ENCODE measurements at places on chromosomes 2 and 18.

DNA sequence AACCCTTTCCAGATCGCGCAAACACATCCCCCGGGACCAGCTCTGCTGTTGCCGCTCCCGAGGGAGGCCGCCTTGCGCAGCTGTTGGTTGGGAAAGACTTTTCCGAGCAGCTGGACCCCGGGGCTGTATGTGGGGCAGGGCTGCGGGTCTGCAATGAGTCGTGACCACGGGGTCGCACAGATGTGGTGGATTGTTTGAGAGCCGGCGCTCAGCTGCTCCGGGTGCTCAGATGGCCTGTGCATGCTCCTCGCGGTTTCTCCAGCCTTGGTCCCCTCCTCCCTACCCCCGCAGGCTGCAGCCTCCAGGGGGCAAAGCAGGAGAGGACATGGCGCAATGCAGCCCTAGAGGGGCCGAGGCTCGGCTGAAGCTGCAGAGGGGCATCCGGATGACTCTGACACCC is 105.2 kb upstream of the OTOS start:
- no peak for DNase-seq

DNA sequence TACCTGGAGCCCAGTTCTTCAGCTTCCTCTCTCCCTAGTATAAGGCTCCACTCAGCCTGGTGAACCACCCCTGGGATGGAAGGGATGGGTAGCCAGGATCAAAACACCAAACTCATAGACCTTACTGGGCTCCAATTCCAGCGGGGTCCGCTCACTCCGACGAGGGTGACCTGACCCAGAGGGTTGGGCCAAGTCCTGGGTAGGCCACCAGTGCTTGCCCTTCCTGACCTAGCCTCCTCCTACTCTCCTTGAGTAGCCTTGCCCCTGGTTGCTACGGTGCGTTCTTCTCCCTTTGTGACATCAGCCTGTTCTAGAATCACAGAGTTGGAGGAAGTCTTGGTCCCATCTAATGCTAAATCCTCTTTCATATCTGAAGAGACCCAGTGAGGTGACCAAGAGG is 537 bp upstream of the STAT4 start:
- DNase-seq = no peak

GRCh38 chr18:63004466-63005089 is 289.2 kb downstream of the PHLPP1 start:
- no peak for DNase-seq

DNA sequence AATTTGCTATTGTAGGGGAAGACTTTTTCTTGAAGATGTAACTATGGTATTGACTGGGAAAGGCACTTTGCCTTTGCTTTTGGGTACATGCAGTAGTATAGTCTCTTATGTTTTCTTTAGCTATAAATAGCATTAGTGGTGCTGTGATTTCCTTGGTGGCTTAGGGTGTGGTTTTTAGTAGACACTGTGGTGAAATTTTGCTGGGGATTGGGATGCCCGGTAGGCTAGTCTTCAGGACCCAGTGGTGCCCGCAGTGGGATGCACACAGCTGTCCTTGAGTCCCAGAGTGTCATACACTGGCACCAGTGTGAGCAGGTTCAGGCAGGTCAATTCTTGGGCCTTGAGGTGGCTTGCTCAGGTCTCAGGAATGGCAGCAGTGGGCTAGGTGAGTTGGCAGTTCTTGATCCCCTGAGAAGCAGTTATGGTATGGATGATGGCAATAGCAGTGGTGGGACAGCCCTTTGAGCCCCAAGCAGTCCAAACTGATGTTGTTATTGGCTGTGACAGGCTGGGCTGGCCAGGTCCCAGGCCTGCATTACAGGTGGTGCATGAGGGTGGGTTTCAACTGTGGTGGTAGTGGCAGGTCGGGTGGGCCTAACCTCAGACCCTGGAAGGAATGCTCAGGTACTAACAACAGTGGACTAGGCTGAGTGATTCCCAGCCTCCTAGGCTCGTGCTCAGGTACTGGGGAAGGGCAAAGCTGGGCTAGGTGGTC is 124.3 kb downstream of the XRCC5 start:
- DNase-seq = no peak

DNA sequence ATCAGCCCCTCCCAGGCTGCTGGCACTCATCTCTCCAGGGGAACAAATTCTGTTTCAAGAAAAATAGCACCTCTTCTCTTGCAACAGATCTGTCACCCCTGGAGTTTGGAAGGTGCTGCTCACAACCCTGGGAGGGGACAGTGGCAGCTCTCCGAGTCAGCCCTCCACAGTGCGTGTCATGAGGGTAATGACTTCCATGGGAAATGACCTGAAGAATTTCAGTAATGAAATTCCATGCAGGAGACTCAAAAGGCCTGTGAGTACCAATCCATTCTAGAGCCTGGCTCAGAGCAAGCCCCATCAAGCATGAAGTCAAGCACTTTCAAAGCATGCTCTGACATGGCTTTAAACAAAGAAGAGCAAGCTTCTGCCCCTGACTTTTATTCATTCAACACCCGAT is 276.3 kb upstream of the PARD3B start:
- no peak for DNase-seq

DNA sequence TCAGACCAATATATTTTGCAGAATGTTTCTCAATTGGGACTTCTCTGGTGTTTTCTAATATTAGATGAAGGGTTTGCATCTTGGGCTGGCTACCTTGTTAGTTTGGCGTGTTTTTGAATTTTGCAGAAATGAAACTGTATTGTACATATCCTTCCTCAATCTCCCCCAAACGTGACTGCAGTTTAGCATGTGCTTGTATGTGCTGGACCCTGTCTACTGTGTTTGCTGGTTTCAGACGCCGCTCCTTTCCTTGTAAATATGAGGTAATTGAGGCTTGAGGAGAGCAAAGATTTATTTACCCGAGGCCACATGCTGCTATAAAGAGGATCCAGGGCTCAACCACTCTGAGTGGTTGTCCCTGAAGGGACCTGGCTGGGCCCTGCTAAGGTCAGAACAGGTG is 57.2 kb downstream of the NGEF start:
- no peak for DNase-seq

GRCh38 chr2:148604927-148605326 is 39.6 kb upstream of the EPC2 start:
- no peak for DNase-seq

DNA sequence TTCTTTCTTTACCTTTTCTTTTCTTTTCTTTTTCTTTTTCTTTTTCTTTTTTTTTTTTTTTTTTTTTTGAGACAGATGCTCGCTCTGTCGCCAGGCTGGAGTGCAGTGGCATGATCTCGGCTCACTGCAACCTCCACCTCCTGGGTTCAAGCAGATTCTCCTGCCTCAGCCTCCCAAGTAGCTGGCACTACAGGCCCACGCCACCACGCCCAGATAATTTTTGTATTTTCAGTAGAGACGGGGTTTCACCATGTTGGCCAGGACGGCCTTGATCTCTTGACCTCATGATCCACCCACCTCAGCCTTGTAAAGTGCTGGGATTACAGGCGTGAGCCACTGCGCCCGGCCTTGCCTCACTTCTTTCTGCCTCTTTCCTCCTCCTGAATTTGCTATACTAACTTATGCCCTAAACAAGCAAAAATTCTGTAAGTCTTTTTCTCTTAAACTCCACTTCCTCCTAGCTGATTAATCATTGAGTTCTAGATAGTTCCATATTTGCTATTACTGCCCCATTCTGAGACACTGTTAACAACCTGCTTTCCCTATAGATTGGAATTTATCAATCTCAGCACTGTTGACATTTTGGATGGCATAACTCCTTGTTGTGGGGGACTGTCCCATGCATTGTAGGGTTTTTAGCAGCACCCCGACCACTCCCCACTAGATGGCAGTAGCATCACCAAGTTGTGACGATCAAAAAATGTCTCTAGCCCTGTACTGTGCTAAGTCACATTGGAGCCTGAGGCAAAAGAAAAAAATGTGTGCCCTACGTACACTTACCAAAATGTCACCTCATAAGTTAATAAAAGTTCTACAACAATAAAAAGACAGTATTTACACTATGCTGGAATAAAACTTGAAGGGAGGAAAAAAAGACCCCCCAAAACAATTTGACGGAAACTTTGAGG is 16.4 kb upstream of the THADA start:
- no peak for DNase-seq

DNA sequence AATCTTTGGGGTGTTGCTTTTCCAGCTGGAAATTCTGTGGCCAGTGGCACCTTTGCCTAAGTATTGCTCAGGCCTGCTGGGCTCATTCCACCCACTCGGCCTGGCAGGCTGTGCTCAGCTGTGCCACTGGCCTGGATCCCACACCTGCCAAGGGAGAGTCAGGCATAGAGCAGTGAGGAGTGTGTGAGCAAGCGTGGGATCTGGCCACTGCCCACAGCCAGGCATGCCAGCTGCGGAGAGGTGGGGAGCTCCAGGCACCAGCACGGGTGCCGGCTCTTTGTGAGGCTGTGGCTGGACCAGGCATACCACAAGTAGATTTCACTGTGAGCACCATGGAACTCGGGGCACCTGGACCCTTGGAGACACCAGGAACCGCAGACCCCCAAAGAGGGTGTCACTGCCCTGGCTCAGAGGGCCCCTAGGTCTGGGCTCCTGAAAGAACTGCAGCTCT is 118.1 kb upstream of the MAP2 start:
- DNase-seq = no peak

- DNase-seq = peak; percentile 15
Observed at GRCh38 chr18:33231474-33232317, 208.8 kb downstream of the CCDC178 start.

GRCh38 chr18:6370886-6371635 is 43.6 kb downstream of the L3MBTL4 start:
- DNase-seq = no peak

GRCh38 chr2:27796791-27797765 is 25.6 kb downstream of the MRPL33 start:
- DNase-seq = no peak

DNA sequence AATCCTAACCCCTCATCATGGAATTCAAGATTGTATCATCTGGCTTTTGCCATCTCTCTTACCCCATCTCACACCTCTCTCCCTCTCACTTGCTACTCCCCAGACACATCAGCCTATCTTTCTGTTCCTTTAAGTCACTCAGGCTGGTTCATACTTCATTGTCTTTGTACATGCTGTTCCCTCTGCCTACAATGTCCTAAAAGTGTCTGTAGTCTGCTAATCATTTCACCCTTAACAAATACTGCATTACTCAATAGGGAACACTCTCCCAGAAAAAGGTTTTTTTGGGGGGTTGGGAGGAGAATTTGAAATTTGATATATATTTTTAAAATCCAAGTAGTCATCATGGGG is 146.2 kb upstream of the KLF7 start:
- DNase-seq = no peak

DNA sequence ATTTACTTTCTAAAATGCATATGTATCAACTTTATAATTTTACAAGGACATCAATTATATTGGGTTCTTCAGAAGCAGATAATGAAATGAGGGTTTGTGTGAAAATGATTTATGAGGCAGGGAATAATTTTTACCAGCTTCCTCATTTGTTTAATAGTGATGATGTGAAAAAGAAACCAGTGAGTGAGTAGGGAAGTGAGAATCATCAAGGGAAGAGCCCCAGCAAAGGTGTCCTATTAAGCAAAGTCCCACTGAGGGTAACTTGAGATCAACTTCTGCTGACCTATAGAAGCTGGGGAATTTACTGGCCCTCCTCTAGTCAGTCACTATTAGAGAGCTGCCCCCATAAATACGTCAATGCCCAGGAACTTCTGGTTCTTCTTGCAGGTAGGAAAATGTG is 266.8 kb upstream of the LYPD1 start:
- DNase-seq = no peak

GRCh38 chr2:157307021-157307420 is 18.6 kb downstream of the ERMN start:
- no peak for DNase-seq

- no peak for DNase-seq
Observed at GRCh38 chr2:240320204-240320993, 115.1 kb upstream of the GPC1 start.

DNA sequence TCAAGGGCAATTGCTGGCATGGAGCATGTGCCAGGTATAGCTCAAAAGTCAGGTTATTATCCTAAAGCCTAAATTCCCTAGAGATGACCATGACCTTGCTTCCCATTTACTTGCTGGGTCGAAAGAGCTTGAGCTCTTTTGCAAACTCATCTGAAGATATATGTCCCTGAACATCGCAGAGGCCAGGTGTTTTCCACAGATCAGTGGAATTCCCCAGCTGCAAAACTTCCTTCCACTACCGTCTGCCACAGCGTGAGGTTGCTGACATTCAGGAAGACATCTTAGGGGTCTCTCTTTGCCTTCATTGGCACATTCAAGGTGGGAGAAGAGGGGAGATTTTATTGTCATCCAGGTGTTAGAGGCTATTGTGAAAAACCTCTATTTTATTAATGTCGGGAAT is 171.0 kb downstream of the MIB1 start:
- no peak for DNase-seq

- DNase-seq = no peak
Observed at GRCh38 chr2:232146294-232146693, 184.8 kb downstream of the DIS3L2 start.

- DNase-seq = no peak
Observed at GRCh38 chr2:80086831-80087230, 217.7 kb downstream of the LRRTM1 start.

DNA sequence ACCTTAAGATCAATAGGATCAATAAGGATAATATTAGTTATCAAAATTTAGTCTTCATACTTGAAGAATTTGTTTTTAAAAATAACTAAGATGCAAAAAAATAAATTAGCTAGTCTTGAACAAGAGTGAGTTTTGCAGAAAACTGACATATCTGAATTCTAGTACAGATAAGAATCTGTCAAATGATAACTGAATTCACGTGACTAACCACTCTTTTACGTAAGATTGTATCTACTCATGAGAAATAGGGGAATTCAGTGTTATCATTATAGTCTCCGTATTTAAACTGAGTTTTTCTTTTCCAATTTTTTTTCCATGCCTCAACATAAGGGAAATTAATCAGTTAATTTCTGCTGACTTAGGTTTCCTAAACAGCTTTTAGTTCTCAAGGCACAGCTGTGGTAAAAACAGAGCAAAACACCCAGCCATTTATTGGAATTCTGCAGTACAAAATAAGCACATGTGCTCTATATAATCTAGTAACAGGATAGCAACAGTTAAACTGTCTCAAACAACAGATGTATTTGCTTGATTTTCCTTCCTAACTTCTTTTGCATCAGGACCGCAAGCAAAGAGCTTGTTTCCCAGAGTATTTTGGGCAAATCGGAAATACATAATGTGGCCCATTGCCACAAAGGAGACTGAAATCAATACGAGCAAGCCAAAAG is 19.1 kb downstream of the SLC40A1 start:
- DNase-seq = no peak

- no peak for DNase-seq
Observed at GRCh38 chr2:85433511-85434089, 15.1 kb downstream of the SH2D6 start.
